SK-MEL-5 (cell line): ENCODE measurements at places on chromosomes 6 and 20. TPM values are rescaled to one million over a fixed set of nuclear protein-coding genes. Genes with fewer than 3 reads are reported as not detected.

GRCh38 chr6:34200340-34200971, 36.2 kb upstream of the HMGA1 start:
- DNase-seq: peak; percentile 46

DNA sequence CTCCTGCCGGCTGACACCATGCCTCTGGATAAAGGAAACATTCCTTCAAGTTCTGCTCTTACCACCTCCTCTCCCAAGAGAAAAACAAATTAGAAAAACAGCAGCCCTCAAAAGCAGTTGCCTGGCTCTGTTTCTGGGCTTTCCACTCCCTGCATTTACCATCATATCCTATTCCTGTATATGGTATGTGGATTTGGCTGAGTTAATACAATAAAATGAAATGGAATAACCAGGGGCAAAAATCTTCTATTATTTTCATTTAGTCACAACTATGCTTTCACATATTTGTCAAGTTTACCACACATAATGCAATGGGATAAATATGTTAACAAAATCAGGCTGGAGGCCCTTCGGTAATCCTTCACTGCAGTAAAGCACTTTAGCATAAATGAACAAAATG, 34.3 kb downstream of the COL12A1 start:
- no peak for DNase-seq

GRCh38 chr6:99289701-99290100, 59.8 kb downstream of the FAXC start:
- no peak for DNase-seq

GRCh38 chr20:326645-327185, 1.4 kb downstream of the SOX12 start:
- DNase-seq: peak; percentile 26

GRCh38 chr20:18324596-18325089, 36.3 kb downstream of the ZNF133 start:
- DNase-seq: no peak

GRCh38 chr20:39245685-39246311, 283.7 kb downstream of the DHX35 start:
- no peak for DNase-seq

Gene DOK5
- total RNA-seq: 2.2 and 2.8 TPM in 2 replicates

DNA sequence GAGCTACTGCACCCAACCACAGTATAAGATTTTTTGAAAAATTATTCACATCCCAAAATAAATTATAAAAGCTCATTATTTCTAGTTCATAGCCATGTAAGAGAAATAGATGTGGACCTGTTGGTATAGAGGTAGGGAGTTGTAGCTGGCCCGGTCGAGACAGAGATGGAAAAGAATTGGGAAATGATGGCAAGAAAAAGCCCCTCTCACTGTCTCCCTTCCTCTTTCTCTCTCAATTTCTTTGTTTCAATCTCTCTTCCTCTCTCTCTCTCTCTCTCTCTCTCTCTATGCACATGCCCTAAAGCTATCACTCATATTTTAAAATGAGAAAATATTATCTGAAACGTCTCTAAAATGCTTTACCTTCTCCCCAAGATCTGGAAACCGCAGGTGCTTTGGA, 80.7 kb upstream of the CD83 start:
- DNase-seq: no peak

GRCh38 chr6:110636781-110637180, 160.4 kb upstream of the SLC22A16 start:
- no peak for DNase-seq
